ENCODE measurements at places on chromosomes 3 and 15. TPM values are rescaled to one million over a fixed set of nuclear protein-coding genes. Genes with fewer than 3 reads are reported as not detected.

- no peak for DNase-seq
These were observed 25.1 kb upstream of the GABPB1 start for GRCh38 chr15:50380089-50380488.

The TSC22D2 gene
- total RNA-seq: 57.7 TPM

The POLQ gene
- total RNA-seq: 0.80 TPM

The DZIP1L gene
- 27.6 TPM for total RNA-seq
